Activated T-helper 1 cell treated with anti-CD3 and anti-CD28 coated beads, Interleukin-2, amount 50 U/mL, for 16 hours (primary cell): ENCODE measurements at places on chromosomes 4 and X.

DNA sequence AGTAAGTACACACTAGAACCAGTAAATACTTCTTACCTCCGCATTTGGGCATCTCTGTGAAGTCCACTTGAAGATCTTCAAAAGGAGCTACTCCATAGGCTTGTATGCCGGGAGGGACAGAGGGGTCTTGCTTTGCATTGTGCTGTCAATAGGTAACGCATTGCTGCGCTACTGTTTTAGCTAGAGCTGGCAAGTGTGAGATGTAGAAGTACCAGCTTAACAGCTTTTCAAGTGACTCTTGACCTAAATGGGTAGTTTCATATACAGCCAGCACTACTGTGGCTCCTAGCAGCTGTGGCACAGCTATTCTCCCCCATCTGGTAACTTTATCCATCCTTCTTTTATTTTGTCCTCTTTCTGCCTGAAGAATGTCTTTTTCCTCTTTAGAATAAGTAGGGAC is 205.3 kb upstream of the KLF8 start:
- no peak for DNase-seq

- no peak for DNase-seq
Measured at GRCh38 chr4:25889589-25890503, 24.2 kb upstream of the SMIM20 start.

- no peak for DNase-seq
Measured at GRCh38 chr4:97252615-97253154, 890.6 kb downstream of the STPG2 start.

DNA sequence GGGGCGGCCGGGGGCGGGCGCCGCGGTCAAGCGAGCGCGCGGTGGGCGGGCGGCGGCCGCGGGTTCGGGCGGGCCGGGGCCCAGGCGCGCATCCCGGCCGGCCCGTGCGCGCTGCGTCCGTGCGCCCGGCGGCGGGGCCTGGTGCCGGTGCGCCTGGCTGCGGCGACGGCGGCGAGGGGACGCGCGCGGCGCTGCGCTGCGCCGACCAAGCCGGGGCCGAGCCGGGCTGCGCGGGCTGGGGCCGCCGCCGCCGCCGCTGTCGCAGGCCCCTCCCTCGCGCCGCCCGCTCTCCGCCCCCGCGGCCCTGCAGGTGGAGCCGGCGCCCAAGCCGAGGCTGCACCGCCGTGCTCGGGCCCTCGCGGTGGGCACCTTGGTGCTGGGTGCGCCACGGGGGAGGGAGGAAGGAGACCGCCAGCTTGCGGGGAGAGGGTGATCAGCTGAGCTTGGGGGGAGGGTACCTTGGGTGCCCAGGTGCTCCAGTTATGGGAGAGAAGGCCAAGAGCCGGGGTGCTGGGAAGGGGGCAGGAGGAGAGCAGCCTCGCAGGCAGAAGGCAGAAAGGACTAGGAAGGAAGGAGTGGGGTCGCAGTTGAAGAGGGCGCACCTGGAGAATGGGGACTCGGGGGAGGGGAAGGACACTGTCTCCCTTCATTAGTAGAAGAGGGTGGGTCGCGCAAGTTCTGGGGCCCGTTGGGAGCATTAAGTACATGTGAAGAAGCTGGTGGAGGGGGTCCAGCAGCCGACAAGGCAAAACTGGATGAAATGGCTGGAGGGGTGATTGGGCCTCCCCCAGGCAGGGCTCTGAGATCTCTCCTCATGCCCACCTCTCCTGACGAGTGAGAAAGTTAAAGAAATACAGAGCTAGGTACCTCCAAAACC is at the start of gene PPP2R2C:
PPP2R2C (minus strand) TSS at position 228 of the 877 bp plus-strand sequence. CDS start 385 bp downstream, outside the sequence.
- no peak for DNase-seq

- DNase-seq: no peak
Measured at GRCh38 chr4:153401501-153401900, 57.0 kb downstream of the MND1 start.

DNA sequence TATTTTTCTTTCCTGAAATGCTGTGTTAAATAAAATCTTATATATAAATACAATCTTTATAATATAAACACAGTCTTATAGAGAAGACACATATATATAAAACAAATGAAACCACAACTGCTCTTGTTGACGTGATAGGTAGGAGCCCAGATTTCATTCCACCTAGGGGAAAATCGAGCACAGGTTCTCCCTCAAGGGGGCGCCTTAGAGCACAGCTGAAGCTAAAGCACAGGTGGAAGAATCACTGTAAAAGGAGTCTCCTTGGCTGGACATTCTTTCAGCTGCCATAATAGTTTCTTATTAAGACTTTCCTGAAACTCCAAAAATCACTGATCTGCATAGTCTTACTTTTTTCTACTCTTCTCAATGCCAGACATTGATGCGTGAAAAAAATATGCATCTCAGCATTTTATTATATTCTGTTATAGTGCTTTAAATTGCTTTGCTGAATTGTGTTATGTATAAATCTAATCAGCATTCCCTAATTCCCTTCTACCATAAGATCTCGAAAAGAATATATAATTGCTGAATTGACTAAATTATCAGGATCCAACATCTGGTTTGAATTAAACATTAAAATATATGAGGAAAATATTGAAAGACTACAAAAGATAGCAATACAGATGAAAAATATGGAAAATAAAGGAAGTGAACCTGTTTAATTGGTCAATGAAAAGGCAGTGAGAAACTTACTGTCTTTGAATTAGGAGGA is 25.5 kb upstream of the RXFP1 start:
- DNase-seq: no peak

DNA sequence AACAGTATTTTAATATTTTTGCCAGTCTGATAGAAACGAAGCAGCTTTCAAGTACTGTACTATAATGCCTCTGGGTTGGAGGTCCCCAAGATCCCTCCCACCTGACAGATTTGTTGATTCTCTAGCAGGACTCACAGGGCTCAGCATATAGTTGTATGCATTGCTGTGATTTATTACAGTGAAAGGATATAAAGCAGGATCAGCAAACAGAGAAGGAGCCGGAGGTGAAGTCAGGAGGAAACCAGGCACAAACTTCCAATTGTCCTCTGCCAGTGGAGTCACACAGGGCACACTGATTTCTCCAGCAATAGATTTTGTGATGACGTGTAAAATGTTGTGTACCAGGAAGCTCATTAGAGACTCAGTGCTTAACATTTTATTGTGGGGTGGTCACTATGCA is 19.0 kb downstream of the USP53 start:
- no peak for DNase-seq

- no peak for DNase-seq
Measured at GRCh38 chr4:149166876-149167275, 648.8 kb downstream of the IQCM start.

- no peak for DNase-seq
Measured at GRCh38 chr4:147037069-147037468, 91.4 kb upstream of the TTC29 start.

GRCh38 chr4:122539861-122540465 is 80.9 kb downstream of the IL21 start:
- DNase-seq: no peak

DNA sequence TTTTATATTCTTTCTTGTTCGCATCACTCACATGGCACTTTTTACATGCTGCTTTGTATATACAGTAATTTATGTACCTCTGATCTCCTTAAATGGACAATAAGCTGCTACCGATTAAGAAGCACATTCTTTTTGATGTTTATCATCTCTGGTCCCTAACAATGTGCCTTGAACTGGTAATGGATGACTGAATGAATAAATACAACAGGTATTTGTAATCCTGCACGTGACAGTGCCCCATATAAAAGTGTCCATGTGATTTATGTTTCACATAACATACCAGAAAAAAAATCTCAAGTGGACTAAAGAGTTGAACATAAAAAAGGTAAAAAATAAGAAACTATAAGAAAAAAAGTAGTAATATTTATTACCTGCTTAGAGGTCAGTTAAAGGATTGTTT is 7.7 kb upstream of the SLAIN2 start:
- DNase-seq: no peak

GRCh38 chr4:129092631-129093190 is 628 bp downstream of the SCLT1 start:
- DNase-seq: no peak

- DNase-seq: no peak
Measured at GRCh38 chr4:37735578-37735977, 49.4 kb upstream of the RELL1 start.

GRCh38 chr4:125368671-125369081 is 53.9 kb downstream of the FAT4 start:
- no peak for DNase-seq

DNA sequence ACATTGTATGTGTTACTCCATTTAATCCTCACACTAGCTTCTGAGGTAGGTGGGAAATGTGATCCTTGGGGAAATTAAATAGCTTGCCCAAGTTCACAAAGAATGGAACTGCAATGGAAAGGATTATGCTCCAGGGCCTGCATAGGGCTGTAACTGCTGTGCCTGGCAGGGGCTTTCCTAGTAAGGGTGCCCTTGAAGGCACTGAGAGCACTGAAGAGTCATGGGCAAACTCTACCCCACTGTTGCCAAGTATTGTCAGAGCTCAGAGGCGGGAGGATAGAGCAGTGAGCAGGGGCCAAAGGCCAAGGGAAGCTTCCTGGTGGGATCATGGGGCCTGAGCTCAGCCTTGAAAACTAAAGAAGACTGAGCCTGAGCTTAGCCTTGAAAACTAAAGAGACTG is 133.0 kb upstream of the NALF2 start:
- DNase-seq: no peak

DNA sequence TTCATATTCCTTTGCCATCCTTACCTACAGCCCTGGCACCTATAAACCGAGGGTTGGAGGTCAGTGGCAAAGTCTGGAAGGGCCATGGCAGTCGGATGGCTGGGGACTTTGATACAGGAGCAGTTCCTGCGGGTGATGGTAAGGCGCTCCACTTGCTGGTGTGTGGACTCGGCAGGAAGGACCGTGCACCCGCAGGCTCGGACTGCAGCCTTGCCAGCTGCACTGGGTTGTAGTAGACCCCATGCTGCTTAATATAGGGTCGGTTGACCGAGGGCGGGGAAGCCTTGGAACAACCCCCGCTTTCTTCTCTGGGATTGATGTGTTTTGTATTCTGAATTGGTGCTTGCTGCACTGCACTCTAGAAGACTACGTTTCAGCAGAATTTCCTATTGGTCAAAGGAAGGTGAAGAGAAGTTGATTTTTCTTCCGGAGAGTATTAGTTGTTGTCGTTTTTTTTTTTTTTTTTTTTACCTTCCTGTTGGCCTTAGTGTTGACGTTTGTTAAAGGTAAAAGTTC is 638 bp downstream of the BLTP1 start:
- DNase-seq: peak; percentile 2

GRCh38 chrX:69387567-69388487 is 116.3 kb upstream of the NALF2 start:
- DNase-seq: no peak

DNA sequence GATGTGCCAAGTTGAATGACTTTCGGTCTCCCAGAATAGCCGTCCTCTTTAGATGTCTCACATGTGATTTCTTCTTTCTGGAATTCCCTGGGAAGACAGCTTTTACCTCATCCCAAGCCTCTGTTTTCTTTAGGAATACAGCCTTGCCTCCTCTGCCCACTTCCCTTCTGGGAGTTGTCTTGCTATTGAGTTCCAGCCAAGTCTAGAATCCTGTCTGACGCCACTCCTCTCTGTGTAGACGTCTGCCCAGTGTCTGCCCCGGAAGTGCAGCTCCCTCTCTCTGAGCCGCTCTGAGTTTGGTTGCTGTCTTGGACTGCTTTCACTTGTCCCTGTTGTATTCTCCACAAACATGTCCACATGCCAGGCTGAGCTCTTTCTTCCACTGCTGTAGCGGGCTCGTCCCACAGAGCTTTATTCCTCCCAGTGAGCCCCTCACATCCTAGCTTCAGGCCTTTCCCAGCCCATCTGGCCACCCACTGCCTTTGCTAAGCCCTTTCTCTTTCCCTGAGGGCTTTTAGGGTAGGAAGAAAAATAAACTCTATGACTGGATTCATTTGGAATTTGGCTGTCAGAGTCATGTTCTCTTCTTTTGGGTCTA is 9.0 kb upstream of the IGFBP7 start:
- no peak for DNase-seq

GRCh38 chr4:183405303-183405702 is 39.1 kb upstream of the CDKN2AIP start:
- DNase-seq: no peak

- DNase-seq: no peak
Measured at GRCh38 chr4:174056959-174057358, 226.5 kb downstream of the FBXO8 start.

DNA sequence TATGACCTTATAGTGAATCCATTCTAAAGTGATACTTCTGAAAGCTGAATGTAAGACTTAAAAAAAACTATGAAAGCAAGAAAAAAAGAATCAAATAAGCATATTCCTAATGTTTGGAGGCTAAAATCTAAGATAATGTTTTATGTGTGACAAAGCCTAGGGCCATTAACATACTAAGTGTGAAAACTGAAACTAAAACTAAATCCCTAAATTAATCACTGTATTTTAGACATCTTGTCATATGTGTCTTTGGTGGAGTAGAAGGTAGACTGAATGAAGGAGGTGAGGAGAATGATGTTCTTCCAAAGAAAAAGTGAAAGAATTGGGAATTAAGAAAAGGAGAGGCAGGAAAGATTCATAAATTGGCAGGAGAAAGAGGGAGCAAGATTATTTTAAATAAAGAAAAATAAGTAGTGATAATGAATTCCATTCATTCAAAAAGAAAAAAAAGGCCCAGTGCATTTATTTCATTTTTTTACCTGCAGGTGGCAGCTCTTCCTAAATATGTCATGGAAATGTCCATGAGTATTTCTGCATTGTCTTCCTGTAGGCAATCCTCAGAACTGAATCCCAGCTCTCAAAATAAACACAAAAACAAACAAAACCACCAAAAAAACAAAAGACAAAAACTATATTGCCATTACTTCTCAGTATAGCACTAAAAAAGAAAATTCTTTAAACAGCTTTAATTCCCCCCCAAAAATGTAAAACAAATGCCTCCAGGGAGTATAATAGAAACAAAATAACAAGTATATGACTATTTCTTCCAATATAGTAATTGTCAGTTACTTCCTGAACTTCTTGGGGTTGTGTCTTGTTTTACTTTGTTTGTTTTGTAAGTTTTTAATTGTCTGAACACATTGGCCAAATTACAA is 17.0 kb upstream of the AP1AR start:
- DNase-seq: no peak

DNA sequence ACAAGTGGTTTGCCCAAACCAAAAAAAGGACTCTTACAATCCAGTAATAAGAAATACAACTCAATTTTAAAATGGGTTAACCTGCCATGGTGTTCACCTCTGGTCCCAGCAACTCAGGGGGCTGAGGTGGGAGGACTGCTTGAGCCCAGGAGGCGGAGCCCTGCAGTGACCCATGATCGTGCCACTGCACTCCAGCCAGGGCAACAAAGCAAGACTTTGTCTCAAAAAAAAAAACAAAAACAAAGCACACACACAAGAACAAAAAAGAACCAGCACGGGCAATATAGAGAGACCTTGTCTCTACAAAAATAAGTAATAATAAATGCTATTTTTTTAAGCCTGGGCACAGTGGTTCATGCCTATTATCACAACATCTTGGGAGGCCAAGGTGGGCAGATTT is 28.7 kb downstream of the ARAP2 start:
- no peak for DNase-seq

DNA sequence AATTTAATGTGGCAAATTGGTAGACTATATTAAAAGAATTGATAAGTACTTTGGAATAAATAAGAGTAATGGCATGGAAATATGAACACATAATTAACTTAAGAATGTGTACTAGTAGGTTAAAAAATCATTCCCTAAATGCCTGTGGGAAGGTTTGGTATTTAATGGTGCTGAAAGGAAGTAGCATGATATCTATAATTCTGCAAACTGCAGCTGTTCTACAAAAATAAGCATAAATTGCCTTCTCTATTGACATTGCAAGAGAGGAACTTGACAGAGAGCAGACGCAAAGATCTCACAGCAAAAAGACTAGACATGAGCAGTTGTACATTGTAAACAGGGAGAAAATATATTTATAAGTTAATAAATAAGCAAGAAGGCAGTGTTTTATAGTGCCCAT is 752.5 kb upstream of the PCDH10 start:
- DNase-seq: no peak

- no peak for DNase-seq
Measured at GRCh38 chrX:119503484-119503861, 35.2 kb downstream of the SLC25A5 start.
